ENCODE measurements at places on chromosomes 3 and 15.

DNA sequence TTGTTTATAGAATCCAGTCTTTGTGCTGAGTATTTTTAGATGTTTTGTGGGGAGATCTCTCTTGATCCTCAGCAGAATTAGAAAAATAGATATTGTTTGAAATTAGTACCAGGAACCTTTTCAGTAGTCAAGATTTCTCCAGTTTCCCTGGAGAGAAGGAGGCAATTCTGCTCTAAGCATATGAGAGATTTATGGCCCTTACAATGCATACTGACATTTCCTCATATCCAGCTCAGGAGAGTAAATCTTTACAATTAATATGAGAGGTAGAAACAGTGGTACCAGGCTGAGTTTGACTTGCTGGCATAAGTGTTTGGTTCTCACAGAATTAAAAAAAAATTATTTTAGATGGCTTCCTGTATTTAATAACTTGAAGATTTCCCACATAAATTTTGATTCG lies 239.1 kb upstream of the SGO1 start:
- DNase-seq: no peak

DNA sequence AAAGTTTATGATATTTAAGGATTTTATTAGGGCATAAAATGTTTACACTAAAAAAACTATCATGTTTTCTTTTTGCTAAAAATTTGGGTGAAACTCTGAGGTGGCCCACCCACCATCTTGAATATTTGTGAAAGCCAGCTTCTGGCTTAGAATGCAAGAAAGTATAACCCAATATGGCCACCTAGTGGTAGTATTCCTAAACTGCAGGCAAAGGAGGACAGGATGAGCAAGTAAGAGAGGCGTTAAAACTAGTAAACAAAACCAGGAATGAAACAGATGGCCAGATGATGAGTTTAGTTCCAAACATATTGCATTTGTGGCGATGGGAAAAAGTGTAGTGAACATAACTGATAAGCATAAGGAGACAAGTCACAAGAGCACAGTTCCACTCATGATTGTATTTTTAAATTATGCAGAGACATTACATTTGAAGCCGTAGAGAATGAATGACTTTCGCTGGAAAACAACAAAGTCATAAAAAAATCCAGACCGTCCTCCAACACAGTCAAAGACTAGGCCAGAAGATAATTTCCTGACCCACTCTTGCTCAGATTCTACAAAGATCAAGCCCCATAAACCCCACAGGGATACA lies 103.3 kb upstream of the PRTG start:
- peak; percentile 55 for DNase-seq

- DNase-seq: no peak
These were observed 25.4 kb downstream of the ZIC4 start for GRCh38 chr3:147380977-147381376.

GRCh38 chr3:98817547-98818041 lies 54.5 kb downstream of the ST3GAL6 start:
- DNase-seq: no peak

GRCh38 chr3:187913617-187914033 lies 168.4 kb upstream of the BCL6 start:
- no peak for DNase-seq

GRCh38 chr3:107062787-107063186 lies 314.5 kb upstream of the CCDC54 start:
- no peak for DNase-seq

DNA sequence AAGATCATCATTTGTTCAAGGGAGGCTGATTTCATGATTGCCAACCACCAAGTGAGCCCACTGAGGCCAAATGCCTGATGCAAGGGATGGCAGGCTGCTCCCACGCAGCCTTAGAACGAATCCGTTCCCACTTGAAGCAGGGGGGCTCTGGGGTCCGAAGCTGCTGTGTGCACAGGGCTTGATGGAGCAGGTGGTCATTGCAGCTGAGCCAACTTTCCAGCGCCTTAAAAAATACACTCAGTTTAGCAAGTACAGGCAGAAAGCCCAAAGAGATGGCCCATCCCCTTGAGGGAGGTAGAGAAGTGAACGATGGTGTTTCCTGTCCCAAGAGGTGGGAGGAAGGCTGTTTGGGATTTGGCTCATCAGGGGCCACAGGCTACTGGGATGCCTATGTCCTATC lies 16.7 kb downstream of the LIMD1 start:
- no peak for DNase-seq

DNA sequence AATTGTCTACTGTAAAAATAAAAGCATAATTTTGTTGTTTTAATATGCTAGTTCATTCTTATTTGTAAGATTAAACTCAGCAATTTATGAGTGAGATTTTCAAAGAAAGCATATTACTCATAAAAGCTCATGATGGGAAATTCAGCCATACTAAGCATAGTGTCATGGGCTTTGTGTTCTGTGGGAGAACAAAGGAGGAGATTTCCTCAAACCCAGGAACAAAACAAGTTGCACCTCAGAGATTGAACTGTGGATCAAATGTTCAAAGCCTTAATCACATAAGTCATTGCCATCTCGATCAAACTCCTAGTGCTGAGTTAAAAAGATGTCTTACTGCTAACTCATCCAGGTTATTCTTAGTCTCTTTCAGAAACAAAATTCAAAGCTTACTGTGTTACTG lies 85.6 kb upstream of the PDZRN3 start:
- no peak for DNase-seq

- peak; percentile 45 for DNase-seq
These were observed 3.2 kb downstream of the ZXDC start for GRCh38 chr3:126472277-126473006.

- peak; percentile 58 for DNase-seq
These were observed at the start of gene SLC30A4 for GRCh38 chr15:45522328-45523165. SLC30A4 (minus strand) TSS chr15:45522755; CDS start chr15:45522354, 401 bp downstream.

DNA sequence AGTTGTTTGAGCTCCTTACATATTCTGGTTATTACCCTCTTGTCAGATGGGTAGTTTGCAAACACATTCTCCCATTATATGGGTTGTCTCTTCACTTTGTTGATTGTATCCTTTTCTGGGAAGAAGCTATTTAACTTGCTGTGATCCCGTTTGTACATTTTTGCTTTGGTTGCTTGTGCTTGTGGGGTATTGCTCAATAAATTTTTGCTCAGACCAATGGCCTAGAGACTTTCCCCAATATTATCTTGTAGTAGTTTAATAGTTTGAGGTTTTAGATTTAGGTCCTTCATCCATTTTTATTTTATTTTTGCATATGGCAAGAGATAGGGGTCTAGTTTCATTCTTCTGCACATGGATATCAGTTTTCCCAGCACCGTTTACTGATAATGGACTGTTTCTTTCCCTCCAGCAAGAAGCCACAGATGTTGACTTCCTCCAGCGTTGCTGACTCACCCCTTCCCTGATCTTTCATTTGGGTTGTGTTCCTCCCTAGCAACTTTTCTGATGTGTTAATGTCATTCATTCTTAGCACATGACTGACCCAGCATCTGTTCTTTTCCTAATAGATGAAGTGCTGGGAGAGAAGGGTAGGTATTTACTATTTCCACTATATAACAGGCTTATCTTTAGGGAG lies 166.7 kb upstream of the SGO1 start:
- no peak for DNase-seq

DNA sequence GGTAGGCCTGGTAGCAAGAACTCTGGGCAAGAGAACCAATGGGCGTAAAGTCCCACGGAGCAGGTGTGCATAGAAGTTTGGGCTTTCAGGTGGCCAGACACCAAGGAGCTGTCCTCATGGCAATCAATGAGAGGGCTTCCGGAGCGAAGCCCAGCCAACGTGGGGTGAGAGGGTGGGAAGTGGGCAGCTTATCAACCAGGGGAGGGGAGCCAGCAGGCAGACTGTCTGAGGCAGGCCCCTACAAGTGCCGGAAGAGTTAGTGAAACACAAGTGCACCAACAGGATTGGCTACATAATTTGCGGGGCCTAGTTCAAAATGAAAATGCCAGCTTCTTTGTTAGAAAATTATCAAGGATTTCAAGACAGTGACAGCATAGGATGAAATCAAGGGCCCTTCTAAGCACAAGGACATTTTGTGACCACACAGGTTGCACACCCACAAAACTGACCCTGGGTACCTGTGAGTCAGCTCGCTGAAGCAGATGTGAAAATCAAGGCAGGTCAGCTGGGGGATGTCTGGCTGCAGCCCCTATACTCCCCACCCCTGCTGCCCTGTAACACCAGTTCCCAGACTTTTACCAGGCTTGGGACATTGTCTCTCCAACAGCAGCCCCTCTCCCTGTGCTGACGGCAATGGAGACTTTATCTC lies 102.1 kb upstream of the ETV5 start:
- DNase-seq: no peak

- no peak for DNase-seq
These were observed 243.8 kb downstream of the SOX2 start for GRCh38 chr3:181955566-181955965.

DNA sequence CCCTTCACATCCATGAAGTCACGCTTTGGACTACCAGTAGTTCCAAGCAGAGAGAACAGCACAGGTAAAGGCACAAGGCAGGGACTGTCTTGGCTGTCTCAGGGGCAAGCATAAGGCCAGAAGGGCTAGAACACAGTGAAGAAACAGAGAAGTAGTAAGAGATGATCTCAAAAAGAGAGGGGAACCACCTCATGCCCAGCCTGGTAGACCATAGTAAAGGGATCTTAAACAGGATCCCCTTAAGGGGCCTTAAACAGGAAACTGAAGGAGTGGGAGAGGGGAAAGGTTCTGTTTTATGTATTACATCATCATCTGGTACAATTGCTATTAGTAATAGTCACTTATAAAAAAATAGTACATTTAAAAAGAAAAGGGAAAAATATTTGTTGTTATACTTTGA lies 25.8 kb downstream of the P2RY1 start:
- DNase-seq: no peak

DNA sequence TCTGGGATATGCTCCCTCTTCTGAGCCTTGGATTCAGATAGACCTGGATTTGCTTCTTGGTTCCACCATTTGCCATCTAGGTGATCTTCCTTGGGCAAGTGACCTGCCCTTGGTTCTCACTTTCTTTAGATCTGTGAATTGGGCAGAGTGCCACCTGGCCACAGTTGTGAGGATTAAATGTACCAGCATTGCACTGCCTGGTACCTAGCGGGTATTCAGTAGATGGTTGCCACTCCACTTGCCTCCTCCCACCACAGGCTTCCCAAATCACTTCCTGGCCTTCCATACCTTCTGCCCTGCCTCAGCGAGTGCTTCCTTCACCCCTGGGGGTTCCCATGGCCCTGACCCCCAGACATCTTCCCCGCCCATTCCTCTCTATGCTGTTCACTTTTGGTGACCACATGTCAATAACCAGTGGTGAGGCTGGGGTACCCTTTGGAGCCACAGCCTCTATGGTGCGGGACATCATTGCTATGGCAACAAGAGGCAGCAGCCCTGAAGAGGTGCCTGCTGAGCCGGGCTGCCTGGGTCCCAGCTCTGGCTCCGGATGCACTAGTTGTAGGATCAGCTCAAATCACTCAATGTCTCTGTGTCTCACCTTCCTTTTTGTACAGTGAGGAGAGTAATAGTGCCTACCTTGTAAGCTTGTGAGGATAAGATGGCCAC lies 40.5 kb downstream of the CMTM7 start:
- peak; percentile 44 for DNase-seq

GRCh38 chr3:54985856-54986255 lies 58.0 kb upstream of the LRTM1 start:
- DNase-seq: no peak

DNA sequence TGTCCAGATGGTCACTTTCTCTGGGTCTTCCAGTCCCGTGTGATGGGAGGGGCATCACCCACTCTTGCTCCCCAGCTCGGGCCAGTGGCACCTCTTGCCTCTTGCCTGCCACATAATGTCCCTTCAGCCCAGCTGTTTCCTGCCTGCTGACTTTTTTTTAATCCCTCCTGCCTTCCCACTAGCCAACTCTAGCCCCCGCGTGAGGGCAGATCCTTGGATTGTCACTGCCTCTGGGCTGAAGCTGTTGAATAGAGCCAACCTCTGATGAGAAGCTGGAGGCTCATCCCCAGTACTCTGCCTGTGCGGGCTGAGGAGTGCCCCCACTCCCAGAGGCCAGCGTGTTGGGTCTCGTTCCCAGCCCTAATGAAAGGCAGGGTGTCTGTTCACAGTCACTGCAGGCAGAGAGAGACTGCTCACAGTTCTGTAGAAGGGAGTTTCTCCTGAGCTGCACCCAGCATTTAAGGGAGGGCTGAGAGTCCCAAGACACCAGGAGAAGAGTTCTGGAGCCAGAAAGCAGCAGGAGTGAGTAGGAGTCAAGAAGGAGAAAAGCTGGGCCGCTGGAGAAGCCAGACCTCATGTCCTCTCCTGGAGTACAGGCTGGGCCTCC lies 30.1 kb upstream of the TIMP4 start:
- no peak for DNase-seq

GRCh38 chr3:105246536-105246935 lies 120.2 kb upstream of the ALCAM start:
- no peak for DNase-seq

GRCh38 chr3:102087236-102087635 lies 237.9 kb downstream of the NFKBIZ start:
- DNase-seq: no peak

DNA sequence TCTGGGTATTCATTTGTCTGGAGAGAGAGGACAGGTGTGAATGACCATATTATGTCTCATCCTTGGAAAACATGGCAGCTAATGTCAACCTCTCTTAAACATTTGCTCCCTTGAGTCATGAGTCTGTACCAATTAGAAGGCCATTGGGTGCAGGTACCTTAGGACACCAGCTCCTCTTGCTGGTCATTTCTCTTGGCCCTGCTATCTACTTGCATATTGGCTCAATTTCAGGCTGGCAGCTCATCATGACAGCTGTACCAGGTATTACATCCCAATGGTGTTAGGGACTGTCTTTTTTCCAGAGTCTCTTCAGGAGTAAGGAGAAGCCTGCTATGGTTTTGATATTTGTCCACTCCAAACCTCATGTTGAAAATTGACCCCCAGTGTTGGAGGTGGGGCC lies 92.2 kb upstream of the ANKRD28 start:
- DNase-seq: no peak

DNA sequence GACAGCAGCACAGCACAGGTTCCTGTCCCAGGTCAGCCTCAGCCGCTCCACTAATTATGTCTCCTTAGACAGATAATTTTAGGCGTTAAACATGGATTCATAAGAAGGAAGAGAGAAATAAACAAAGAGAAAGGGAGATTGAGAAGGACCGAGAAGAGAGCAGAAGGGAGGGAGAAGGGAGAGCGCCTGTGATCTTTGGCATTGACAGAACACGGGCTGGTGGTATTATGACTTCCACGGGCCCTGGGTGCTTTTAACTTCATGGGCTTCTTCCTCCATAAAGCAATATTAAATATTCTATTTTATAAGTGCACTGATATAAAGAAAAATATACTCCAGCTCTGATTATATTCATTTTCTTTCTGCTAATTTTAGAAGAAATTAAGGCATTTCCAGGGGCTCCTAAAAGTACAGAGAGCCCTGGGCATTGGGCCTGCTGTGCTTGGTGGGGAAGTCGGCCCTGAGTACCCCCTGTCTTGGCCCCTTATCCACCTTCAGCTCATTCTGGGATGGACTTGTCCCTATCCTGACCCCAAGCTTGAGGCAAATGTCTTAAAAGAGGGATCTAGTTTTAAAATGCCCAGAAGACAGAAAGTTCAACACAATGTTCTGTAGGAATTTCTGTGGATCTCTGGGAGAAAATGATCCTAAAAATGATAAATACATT lies 135.3 kb downstream of the MEX3B start:
- DNase-seq: no peak

- DNase-seq: no peak
These were observed 154.4 kb downstream of the TUSC7 start for GRCh38 chr3:116863822-116864589.
